ENCODE measurements at places on chromosomes 4 and X.

DNA sequence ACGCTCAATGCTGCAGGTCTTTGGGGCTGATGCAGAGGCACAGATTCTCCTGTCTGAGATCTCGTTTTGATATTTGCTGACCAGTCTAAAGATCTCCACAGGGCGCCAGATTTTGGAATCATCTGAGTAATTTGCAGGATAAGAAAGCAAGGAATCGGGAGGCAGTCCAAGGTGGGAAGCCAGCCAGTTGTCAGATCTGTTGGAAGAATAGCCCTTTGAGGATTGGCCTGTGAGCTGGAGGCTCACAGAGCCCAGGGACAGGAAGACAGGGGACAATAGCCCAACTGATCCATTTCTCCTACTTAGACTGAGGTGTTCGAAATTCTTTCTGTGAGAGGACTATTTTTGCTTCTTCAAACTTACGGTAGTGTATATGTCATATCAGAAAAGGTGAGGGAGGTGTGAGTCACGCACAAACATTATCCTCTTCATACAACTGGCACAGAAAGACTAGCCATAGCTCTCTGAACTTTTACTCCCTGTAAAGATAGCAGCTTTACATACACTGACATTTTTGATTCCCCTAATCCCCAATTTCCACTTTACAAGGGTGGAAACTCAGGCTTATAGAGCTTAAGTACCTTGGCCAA, 8.8 kb downstream of the DIPK2B start:
- DNase-seq, result no peak

- no peak for DNase-seq
These were observed 212.2 kb upstream of the CENPE start for GRCh38 chr4:103410386-103410785.

DNA sequence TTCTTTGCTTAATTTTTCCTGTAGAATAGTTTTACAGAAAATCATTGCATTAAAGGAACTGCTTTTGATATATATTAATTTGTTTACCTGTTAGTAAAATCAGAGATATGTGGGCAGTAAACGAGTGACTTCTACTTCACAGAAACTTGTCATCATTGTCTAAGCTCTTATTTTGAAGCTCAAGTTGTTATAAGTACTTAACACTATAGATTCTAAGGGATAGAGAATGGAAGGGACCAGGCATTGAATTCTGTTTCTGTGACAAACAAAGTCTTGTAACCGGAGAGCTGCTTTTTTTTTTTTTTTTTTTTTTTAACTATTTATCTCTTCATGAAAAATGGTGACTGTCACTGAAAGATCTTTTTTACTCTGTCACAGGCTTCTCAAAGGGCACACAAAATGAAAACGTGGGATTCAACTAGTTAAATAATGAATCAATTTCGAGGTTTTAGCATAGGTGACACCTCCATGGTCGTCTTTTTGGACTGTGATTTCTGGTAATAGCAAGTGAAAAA, 14.4 kb downstream of the STK26 start:
- DNase-seq, result no peak

GRCh38 chr4:56764775-56765174, 56.7 kb downstream of the SPINK2 start:
- DNase-seq, result no peak

DNA sequence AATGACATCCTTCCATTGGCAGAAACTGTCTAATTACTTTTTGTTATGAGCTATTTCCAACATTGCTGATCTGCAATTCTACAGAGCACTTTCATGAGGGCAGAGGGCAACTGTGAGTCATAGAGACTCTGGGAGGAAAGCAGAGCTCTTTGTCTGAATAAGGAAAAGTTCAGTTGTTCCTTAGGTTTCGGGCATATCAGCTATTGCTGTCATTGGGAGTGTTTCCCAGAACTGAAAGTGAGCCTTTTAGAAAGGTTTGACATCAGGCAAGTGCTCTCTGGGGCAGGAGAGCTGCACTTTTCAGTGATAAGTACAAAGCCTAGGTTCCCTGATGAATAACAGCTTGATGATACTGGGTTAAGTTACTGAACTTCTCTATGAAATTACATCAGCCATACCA, 119.2 kb upstream of the EDNRA start:
- no peak for DNase-seq

GRCh38 chrX:110748256-110748806, 47.3 kb downstream of the CHRDL1 start:
- DNase-seq, result no peak

GRCh38 chrX:78931814-78932213, 13.4 kb upstream of the P2RY10 start:
- DNase-seq, result no peak

DNA sequence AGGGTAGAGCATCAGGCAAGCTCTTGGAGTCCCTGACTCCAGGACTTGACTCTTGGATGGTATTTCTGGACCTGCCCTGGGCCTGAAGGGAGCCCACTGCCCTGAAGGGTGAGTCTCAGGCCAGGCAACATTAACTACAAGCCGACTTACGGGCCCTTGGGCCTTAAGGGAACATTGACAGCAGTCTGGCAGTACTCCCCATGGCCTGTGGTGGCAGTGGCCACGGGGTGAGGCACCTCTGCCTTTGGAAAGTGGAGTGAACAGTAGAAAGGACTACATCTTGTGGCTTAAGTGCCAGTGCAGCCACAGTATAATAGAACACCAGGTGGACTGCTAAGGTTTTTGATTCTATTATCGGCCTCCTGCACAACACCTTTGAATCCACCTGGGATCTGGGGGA, 36.3 kb downstream of the SH3BGRL start:
- DNase-seq, result no peak

DNA sequence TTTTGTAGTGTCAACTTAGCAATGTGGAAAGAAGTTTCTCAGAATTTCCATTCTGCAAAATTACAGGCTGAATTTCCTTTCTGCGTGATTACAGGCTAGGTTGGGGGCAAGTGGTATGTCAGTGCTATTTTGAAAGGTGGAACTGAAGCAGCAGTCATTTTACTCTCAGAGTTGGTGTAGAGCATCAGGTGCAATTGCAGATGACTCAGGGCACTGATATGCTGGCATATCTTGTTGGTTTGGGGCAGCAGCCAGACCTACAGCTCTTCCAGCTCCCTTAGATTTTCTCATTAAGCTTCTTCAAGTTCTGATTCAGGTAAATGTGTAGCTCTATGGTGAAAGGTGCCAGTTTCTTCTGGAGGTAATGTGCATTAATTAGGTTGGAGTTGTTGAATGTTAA, 930.7 kb upstream of the PCDH10 start:
- no peak for DNase-seq

DNA sequence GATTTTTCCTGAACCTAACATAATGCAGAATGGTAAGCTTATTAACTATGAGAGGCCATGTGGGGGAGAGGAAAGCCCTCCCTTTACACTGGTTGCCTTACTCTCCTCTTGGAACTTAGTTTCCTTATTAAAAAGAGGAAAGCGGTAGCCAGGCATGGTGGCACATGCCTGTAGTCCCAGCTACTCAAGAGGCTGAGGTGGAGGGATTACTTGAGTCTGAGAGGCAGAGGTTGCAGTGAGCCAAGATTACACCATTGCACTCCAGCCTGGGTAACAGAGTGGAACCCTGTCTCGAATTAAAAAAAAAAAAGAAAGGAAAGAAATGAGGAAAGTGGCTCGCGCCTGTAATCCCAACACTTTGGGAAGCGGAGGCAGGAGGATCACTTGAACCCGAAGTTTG, 2.0 kb downstream of the FAM47E start:
- no peak for DNase-seq

- DNase-seq, result no peak
These were observed 1136.8 kb upstream of the TENM3 start for GRCh38 chr4:181106398-181106797.

DNA sequence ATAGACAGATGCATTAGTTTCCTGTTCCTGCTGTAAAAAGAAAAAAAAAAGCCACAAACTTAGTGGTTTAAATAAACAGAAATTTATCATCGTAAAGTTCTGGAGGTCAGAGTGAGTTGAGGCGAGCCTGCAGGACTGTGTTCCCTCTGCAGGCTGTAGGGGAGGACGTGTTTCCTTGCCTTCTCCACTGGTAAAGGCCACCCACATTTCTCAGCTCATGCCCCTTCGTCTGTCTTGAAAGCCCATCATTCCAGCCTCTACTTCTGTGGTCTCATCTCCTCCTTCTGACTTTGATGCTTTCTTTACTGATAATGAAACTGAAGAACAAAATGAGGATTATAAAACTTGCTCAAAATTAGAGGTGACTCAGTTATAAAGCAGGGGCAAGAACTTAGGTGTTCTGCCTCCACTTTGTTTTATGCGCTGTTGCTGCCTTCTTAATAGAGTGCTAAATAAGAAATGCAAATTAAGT, 143.0 kb downstream of the STIM2 start:
- DNase-seq, result no peak

DNA sequence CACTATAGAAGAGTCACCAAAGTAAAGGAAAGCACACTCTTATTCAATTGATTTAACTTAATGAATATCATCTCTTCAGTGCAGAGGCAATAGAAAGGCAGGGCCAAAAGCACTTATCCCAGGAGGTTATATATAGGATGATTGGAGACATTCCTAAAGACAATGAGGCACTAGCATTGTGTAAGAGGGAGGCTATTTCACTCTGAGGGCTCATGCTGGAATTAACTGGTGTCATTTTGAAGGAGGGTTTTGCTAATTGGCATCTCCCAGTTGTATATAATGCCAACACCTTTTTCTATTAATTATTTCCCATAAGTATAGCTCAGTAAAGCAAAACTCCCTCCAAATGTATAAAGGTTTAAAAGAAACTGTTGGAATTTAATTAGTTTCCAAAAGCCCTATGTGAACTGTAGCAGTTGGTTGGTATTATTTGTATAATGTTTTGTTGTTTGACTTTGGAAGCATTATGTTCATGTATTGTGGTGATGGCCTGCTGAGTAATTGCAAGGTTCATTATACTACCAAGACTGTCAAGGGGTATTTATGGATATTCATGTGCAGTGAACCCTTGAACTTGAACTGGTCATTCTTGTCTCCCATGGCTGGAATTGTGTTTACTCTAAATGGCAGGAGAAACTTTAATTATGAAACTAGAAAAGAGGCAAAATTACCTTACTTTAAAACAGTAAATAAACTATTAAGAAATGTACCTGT, 270.3 kb downstream of the BMPR1B start:
- DNase-seq, result no peak

GRCh38 chrX:138485767-138486166, 225.8 kb downstream of the FGF13 start:
- no peak for DNase-seq

Measured in cortex of kidney (tissue), 1 donor.